ENCODE measurements at places on chromosomes 2 and 18.

DNA sequence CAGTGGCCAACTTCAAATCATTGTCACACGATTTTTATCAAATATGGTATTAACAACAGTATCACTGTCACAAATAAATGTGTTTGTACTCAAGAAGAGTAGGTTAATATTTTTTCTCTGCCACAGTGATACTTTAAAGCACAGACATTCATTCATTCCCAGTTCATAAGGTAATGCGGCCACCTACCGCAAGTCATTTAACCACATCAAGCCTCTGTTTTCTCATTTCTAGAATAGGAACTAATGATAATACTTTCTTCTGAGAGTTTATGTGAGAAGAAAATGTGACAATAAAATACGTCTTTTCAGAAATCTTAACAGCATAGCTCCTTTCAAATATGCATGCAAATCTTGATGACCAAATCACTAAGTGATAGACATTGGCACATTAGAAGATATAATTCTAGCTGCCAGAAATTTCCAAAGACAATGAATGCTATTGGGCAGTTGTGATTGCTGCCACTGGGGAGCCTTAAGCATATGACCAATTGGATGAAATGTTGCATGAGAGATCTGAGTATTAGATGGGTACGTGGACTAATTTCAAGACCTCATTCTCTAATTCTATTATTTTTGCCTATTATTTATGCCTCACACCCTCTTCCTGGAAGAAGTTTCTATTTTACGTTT lies 430.9 kb downstream of the PID1 start:
- no peak for DNase-seq

- no peak for DNase-seq
Measured at GRCh38 chr2:31967790-31968189, 43.0 kb downstream of the MEMO1 start.

- peak; percentile 16 for DNase-seq
Measured at GRCh38 chr2:238235331-238235732, 4.5 kb downstream of the HES6 start.

- no peak for DNase-seq
Measured at GRCh38 chr2:64640153-64641044, 13.3 kb downstream of the SERTAD2 start.

DNA sequence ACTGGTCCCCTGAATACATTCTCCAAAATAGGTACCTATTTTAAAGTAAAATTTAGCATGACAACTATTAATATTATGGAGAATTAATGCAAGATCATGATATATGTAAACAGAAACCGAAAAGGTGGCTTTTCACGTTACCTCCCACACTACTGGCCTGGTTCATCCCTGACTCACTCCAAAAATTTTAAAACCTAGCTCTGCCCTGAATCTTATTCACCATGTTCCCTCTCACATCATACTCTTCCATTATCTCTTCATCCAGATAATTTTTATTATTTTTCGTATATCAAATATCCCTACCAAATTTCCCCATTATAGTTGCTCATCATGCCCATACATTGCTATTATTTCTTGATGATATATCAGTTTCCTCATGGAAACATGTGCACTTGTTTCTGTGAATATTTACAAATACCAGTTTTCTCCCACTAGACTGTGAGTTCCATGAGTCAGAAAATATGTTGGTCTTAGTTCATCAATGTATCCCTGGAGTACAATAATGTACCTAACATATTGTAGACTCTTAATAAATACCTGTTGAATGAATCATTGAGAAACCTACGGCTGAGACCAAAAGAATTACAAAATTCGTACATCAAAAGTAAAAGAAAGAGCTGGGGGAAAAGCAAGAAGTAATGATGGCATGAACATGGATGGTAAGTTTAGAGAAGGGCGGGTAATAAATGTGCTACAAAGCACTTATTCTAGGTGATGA lies 360.1 kb upstream of the CHAC2 start:
- no peak for DNase-seq

DNA sequence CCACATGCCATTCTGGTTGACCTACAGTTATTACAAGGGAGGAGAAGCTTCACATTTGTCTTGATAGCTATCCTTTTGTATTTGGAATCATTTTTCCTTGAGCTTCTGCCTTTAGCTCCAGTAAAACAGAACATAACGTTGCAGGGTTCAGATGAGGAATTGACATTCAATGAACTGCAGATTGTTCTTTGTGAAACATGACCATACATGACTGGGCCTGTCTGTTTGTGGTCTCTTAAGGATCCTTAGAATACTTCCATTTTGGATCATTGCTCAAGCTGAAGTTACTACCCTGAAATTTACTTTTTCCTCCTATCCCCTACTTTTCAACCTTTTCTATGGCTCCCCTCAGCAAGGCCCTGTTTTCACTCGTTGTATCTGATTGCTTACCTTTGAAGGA lies 1281.7 kb upstream of the CELF4 start:
- no peak for DNase-seq

DNA sequence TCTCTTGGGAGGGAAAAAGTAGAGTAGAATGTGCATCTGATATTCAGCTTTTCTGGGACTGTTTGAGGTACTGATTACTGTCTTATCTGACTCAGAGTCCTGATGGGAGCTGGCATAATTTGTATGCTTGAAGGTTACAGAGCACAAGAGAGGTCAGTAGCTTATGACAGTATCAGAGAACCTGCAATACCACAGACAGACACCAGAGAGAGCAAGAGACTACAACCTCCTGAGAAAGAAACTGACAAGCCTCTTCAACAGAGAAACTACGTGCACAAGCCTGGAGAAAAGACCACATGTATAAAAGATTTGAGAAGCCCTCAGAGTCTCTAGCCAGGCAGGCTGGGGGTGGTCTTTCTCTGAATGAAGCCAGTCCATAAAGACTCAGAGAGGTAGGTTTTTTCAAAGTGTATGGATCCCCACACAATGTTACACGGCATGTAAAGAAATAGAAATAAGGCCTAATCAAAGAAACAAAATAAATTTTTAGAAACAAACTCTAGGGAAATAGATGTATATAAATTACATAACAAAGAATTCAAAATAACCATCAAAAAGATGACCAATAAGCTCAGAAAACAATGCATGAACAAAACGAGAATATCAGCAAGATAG lies 568.3 kb downstream of the LRRTM4 start:
- DNase-seq, result peak; percentile 39

GRCh38 chr2:149816756-149817551 lies 229.4 kb upstream of the MMADHC start:
- no peak for DNase-seq

GRCh38 chr18:32802591-32803451 lies 30.0 kb upstream of the KLHL14 start:
- DNase-seq, result no peak

- no peak for DNase-seq
Measured at GRCh38 chr18:77461062-77461688, 211.5 kb downstream of the GALR1 start.

- no peak for DNase-seq
Measured at GRCh38 chr2:100580367-100581276, 17.8 kb downstream of the PDCL3 start.

DNA sequence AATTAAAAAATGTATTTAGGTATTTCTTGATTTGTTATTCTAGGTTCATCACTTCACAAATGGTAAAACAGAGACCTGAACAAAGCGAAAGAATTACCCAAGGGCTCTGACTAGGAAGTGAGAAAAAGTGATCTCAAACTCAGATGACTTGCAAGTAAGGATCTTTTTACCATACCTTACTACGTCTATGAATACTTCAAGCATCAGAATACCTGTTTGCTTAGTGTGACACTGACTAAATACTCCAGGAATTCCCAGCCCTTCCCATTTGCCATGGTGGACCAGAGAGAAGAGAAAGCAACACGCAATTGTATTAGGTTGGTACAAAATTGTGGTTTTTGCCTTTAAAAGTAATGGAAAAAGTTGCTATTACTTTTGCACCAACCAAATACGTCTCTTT lies 35.8 kb upstream of the FIGN start:
- DNase-seq, result no peak

DNA sequence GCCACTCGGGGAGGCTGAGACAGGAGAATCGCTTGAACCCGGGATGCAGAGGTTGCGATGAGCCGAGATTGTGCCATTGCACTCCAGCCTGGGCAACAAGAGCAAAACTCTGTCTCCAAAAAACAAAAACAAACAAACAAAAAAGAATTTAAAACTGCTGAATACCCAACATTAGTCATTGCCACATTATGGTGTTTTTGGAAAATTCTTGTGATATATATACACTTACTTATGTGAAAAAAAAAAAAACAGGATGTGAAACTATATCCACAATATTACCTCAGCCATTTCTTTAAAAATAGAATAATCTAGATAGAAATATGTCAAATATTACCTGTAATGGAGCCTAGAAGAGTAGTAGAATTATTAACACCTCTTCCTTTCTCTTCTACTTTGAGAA lies 288.3 kb upstream of the FN1 start:
- no peak for DNase-seq

DNA sequence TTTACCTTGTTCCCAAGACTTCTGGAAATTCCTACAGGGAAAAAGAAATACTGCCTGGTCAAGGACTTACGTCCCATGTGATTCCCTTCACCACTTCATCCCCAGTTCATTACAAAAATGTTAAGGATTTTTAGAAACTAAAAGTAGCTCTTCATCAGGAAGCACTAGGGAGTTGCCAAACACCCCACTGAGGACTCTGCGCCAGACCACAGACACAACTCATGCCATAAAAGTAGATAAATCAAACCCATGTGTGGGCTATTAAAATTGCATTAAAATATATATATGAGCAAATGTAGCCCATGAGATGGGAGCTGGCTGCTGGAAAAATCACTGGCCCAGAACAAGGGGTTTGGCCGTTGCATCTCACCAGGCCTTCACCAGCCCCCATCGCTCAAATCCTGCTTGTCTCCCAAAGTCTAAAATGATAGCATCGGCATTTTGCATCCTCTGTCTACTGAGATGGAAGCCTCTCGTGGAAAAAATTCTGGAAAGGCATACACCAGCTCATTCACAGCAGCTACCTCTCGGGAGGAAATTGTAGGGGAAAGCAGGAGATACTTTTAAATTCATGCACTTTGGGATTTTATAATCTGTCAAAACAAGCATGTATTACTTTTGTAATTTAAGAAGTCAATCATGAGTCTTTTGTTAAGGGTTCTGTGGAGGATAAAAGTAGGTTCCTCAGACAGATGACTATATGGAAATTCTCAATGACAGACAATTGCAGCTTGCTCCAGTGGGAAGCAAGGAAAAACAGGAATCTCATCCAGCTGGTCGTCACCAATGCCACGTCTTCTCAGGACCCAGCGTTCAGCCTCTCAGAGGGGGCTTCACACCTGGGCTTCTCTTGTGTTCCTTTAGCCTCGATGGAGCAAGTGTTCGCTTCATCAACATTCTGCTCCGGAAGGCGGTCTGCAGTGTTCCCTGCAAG lies 113.9 kb downstream of the MREG start:
- no peak for DNase-seq

DNA sequence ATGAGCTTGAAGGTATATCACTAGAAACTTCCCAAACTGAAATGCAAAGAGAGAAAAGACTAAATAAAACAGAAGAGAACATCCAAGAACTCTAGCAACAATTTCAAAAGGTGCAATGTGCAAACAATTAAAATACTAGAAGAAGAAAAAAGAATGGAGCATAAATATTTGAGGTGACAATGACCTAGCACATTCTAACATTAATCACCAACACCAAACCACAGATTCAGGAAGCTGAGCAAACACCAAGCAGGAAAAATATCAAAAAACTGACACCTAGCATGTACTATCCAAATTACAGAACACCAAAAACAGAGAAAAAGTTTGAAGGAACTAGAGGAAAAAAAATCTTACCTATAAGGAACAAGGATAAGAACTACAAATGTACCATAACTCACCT lies 460.8 kb downstream of the IRS1 start:
- no peak for DNase-seq

GRCh38 chr2:158507141-158507540 lies 50.4 kb downstream of the PKP4 start:
- DNase-seq, result no peak

- no peak for DNase-seq
Measured at GRCh38 chr2:218252509-218253231, 8.1 kb upstream of the GPBAR1 start.

DNA sequence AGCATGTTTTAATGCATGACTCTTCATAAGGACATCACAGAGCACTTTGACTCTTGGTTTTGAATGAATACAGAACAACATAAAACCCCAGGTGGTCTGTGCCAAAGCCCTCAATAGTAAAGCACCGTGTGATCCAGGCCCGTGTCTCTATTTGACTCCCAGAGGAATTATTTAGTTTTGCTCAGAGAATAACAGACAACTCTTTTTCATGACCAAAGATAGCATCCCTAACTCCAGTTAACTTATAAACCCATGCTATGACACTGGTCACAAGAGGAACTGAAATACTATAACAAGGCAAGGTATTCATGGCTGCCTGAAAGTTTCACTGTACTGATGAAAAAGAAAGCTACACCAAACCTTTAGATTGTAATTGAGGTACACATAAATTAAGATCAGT lies 128.4 kb downstream of the IKZF2 start:
- no peak for DNase-seq

DNA sequence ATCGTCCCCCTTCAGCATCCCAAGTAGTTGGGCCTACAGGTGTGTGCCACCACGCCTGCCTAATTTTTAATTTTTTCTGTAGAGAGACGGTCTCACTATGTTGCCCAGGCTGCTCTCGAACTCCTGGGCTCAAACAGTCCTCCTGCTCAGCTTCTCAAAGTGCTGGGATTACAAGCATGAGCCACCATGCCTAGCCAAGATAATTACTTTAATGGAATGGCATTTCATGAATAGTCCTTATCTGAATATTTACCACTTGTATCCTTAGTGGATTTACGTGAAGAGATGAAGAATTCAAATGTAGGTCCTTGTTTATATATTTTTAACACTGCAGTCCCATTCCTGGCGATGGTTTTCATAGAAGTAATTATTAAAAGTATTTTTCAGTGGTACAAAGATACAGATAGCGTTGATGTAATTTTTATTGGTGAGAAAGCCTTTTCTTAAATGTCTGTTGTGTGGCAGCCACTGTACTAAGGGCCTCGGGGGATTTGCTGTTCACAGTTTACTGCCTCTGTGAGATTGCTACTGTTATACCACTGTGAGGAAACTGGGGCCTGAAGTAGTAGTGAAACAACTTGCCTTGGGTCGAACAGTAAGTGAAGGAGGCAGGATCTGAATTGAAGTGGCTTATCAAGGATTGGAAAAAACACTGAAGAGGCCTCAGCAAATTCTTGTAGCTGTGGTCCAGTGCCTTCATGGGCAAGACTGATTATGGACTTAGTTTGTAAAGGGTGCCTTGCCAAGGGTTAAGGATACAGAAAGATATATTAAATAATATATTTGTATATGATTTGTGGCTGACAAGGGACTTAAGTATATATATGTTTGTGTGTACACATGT lies 151.2 kb downstream of the PRPF40A start:
- DNase-seq, result no peak

- no peak for DNase-seq
Measured at GRCh38 chr18:56804395-56804794, 153.2 kb downstream of the WDR7 start.

GRCh38 chr2:238938401-238939055 lies 90.6 kb downstream of the TWIST2 start:
- no peak for DNase-seq

- DNase-seq, result no peak
Measured at GRCh38 chr2:80529466-80530165, 225.1 kb upstream of the LRRTM1 start.

- no peak for DNase-seq
Measured at GRCh38 chr2:84481702-84482101, 22.6 kb upstream of the SUCLG1 start.
